SHP77 treated with DMSO at 0.1 percent for 48 hours (cell line): ENCODE measurements at places on chromosomes 12 and 14.

DNA sequence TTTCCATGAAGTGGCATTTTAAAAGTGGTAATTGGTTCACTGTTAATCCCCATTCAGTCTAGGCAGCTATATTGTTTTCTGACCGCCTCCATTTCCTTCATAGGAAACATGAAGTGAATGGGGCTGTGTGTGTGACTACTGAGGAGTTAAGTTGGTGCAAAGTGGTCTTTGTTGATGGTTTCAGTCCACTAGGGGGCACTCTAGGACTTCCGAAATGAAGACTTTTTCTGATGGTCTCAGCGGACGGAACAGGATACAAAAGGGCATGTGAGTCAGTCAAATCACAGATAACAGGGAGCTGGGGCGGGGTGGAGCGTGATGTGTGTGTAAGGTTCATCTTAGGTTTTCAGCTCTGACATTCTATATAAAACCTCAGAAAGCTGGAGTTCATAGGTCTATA is 240.1 kb upstream of the OR4E1 start:
- peak; percentile 51 for DNase-seq

GRCh38 chr14:69151458-69152180 is 1.3 kb downstream of the DCAF5 start:
- peak; percentile 19 for DNase-seq

DNA sequence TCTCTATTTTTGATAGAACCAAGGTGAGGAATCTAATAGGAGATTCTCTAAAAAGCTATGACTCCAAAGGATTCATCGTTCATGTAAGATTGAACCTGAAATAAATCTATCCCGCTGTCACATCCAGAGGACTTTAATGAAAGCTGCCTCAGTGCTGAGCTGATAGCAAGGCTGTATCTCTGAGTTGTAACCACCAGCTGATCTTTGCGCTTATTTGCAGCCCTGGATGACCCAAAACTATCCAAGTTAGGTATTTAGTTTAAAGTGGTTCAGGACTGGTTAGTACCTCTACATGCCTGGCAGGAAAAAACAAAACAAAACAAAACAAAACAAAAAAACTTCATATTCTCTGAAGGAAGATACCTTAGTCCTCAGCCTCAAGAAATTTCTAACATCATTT is 8.8 kb upstream of the ANKRD33 start:
- DNase-seq: no peak

GRCh38 chr14:72855913-72856312 is 38.0 kb downstream of the DPF3 start:
- no peak for DNase-seq

GRCh38 chr14:72921396-72921795 is 4.9 kb upstream of the DCAF4 start:
- DNase-seq: no peak

DNA sequence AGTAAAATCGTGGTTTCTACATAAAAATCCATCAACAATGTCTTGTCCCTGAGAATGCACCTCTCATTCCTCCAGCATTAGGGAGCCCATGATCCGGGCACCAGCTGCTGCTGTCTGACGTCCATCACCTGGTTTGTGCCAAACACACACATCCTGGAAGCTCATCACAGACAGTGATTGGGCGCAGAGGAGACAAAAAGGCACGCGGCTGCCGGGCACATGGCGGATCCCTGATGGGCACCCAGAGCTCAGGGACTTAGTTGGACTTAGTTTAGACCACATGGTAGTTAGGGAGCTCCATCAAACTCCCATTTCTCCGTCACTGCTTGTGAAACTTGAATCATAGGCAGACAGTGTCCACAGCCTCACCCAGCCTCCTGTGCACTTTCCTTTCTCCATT is 1059.3 kb downstream of the TMEM121 start:
- no peak for DNase-seq

DNA sequence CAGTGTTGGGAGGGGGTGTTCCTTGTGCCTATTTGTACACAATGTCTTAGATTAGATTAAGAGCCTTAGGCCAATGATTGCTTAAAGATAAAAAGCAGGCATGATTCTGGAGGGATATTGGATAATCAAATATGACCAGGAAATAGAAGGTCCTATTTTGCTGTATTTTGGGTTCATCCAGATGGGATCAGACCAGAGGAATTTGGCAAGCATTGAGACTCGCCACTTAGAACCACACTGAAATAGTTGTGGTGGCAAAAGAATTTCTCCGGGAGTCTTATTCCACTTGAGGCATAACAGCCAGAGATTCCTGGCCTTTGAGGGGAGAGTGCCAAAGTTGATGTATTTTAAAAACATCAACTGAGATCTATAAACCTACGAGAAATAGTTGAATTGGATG is 327.2 kb downstream of the RAD51B start:
- DNase-seq: no peak

DNA sequence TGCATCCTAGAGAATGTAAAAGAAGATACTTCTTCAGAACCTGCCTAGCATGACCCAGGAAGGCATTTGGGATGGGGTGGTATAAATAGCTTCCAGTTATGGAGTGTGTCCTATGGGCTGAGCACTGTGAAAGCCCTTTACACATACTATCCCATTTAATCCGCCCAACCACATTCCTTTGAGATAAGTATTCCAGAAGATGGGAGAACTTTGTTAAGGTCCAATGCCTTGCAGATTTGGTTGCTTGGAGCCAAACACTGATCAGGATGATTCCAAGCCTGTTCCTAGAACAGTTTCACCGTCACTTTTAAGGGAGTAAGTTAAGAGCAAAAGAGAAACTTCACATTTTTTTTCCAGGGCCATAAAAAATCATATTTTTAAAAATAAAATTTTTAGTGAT is 82.5 kb upstream of the CLMN start:
- no peak for DNase-seq

DNA sequence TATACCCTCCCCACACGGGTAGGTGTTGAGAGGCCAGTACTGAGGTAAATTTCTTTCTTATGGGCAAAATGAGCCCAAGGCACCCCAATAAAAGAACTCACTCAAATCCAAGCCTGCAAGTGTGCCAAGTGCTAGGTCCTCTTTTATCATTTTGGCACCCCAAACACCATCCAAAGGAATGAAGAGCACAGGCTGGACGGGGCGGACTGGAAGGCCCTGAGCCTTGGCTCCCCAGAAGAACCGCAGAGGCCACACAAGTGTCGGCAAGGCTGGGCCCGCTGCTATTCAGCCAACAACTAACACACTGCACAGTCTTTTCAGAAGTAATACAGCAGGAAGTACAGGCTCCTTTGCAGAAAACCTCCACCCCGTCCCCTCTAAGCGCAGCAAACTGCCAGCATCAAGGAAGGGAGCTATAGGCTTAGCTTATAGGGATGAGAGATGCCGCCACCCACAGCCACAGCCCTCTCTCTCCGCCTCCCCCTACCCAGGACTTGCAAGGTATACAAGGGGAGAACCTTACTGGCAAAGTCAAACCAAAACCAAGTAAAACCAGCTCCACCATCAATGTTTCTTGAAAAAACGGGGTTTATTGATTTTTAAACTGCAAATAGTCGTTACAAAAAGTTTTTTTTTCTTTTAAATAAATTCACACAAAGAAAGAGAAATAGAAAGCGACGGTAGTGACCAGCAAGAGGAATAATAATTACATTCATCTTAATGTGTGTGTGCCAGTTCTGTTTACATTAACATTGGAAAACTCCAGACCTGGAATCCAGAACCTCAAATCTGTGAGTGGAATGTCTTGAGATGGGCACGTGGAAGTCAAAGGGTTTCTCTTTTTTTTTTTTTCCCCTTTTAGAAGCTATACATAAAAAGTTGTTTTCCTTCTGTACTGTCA is 5.5 kb downstream of the ZFP36L1 start:
- DNase-seq: no peak

DNA sequence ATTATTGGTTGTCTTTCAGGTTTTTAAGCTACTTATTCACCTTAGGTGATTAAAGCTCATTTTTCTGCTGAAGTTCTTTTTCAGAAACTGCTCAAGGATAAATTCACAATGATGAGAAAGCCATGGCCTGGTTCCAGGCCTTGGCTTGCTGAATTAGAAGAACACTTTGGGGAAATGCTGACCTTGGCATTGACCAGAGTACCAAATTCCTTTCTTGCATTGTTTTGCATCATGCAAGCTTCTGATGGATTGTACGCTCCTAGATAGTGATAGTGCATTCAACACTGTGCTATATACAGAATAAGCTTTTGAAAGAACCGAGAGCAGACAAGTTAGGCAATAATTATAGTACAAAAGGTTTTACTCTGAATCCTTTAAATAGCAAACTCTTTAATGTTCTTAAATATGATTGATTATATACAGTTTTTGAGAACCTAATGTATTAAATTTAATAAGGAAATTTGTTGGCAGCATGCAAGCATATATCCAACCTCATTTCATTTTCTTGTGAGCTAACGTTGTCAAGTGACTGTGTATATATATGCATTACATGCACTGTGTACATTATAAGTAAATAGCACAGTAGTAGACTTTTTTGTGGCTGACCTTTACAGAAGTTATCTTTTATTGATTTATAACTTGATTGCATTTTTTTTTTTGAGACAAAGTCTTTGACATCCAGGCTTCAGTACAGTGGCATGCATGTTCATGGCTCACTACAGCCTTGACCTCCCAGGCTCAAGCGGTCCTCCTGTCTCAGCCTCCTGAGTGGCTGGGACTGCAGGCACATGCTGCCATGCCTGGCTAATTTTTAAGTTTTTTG is 99.2 kb downstream of the DIP2B start:
- no peak for DNase-seq
